Left lobe of liver (tissue), 2 donors: ENCODE measurements at places on chromosomes 2 and 18. TPM values are rescaled to one million over a fixed set of nuclear protein-coding genes. Genes with fewer than 3 reads are reported as not detected.

GRCh38 chr2:52632543-52632942, 1135.1 kb upstream of the CHAC2 start:
- DNase-seq, result no peak

GRCh38 chr2:195741191-195741590, 84.2 kb downstream of the SLC39A10 start:
- DNase-seq, result no peak

DNA sequence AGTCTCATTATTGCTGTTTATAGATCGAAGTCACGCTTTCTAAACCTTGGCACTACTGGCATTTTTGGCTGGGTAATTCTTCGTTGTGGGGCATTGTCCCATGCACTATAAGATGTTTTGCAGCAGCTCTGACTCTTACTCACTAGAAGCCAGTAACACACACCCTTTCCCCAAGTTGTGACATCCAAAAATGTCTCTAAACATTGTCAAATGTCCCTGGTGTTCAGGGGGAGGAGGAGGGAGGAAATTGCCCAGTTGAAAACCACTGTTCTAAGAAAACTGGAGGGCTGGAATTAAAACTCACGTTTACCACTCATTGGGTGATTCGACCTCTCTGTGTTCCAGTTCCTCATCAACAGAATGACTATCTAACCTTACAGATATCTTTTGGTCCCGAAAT, 115.7 kb upstream of the KLF7 start:
- no peak for DNase-seq

- DNase-seq, result no peak
Measured at GRCh38 chr2:68753318-68753717, 18.7 kb downstream of the ARHGAP25 start.

GRCh38 chr2:218648088-218648786, 11.2 kb downstream of the ZNF142 start:
- peak; percentile 58 for DNase-seq

DNA sequence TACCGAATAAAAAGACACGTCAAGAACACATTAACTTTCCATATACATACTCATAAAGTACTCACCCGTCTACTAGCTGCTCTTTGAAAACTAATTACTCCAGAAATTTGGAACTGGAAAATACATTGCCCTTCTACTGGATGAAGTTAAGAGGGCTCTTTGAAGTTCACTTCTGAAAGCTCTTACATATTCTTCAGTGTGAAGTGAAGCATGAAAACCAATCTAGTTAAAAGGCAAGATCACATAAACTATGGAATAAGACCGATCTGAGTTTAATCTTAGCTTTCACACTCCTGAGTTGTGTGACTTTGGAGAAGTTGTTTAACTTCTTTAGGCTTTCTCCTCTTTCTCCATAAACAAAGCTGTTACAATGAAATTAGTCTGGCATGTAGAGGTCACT, 38.5 kb downstream of the REV1 start:
- DNase-seq, result no peak

GRCh38 chr2:159635006-159635789, 18.9 kb upstream of the BAZ2B start:
- no peak for DNase-seq

DNA sequence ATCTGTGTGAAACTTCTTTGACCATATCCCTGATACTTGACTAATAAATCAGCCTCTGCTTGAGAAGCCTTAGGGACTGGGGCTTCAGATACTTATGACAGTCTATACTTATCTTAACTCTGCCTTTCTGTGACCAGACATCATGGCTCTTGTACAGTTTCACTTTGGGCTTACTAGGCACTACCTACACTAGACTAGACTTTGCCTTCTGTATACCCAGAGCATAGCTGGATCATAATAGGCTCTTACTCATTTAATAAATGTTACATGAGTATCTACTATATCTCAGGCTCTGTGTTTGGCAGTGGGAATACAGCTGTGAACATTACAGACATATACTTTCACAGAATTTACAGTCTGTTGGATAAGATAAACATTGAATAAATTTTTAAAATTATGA, 9.0 kb downstream of the UGP2 start:
- DNase-seq, result no peak

DNA sequence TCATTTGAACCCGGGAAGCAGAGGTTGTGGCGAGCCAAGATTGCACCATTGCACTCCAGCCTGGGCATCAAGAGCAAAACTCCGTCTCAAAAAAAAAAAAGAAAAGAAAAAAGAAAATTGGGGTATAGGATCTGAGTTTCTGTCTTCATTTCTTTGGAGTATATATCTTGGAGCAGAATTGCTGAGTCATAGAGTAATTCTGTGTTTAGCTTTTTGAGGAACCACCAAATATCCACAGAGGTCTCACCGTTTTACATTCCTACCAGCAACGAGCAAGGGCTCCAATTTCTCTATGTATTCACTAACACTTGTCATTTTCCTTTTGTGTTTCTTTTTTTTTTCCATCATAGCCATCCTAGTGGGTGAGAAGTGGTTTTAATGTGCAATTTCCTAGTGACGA, 87.6 kb upstream of the TEX51 start:
- no peak for DNase-seq

- no peak for DNase-seq
Measured at GRCh38 chr18:60755134-60755533, 382.6 kb upstream of the MC4R start.

- DNase-seq, result no peak
Measured at GRCh38 chr2:166882851-166883250, 5.4 kb upstream of the XIRP2 start.

DNA sequence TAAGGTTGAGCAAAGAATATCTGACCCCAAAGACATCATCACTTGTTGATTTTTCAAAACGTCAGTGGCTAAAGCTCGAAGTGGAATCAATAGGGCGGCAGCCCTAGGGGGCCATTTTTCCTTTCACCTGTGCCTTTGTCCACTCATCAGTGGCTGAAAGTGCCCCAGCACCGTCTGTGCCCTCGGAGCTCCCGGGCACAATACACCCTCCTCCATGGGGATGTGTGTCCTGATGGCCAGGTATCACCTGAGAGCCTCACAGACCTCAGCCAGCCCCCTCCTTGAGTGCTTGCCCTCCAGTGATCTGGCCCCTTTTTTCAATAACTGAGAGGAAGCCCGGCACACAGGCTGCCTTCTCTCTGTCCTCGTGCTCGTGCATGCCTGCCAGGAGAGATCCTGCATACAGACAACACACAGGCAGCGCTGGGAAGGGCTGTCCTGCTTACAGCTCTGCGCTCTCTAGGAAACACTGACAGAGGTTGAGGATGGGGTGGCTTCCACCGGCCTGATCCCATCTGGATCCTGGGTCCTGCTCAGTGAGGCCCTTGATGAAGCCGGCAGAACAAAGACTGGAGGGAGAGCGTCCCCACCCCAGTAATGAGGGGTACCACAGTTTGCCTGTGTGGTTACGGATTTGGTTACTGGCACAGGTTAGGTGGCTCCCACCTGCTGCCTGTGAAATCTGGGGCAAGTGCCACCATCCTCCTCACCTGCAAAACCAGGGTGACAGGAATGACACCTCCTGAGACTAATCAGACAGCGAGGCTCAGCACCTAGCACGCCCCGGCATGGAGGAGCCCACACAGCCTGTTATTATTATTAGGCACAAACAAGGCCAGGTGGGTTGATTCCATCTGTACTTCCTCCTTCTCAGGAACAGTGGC, 197.5 kb upstream of the RAB6C start:
- no peak for DNase-seq

DNA sequence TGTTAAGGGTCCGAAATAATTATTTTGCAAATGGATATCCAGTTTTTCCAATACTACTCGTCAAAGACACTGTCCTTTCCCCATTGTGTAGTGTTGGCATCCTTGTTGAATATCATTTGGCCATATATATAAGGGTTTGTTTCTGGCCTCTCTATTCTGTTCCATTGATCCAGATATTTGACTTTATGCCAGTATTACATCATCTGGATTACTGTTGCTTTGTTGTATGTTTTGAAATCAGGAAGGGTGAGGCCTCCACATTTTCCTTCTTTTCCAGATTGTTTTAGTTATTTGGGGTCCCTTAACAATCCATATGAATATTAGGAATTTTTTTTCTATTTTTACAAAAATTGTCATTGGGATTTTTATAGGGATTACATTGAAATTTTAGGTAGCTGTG, 244.1 kb downstream of the GPD2 start:
- DNase-seq, result no peak

The ALPP gene
- 0.20 TPM for total RNA-seq

The DSG3 gene
- total RNA-seq, result not detected

The KLHL14 gene
- total RNA-seq, result not detected

The FAM110C gene
- 6.7 TPM for total RNA-seq

The KCNJ3 gene
- 0.78 TPM for total RNA-seq

The NXPH2 gene
- total RNA-seq, result not detected
